ENCODE measurements at places on chromosomes 1 and 21.
A peak's percentile ranks its signal among the peaks of the same experiment; 100 is the strongest.

- DNase-seq: peak; percentile 77
Measured at GRCh38 chr1:9892563-9893528, 17.2 kb downstream of the CTNNBIP1 start.

DNA sequence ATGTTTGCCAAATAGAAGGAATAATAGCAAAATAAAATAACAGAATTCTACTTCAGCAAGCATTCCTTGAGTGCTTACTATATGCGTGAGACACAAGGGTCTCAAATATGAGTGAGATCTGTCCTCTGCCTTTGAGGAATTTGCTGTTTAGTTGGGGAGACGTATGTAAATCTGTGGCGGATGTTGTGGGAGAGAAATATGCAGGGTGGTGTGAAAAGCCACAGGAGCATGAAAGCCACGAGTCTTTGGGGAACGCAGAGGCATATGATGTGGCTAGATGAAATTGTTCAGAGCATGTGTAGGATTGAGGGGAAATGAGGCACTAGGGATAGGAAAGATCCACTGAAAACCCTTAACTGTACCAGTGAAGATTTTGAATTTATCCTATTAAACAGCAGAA is 244.4 kb downstream of the PBX1 start:
- DNase-seq: no peak

GRCh38 chr1:43653339-43653738 is 3.4 kb downstream of the KDM4A start:
- no peak for DNase-seq

DNA sequence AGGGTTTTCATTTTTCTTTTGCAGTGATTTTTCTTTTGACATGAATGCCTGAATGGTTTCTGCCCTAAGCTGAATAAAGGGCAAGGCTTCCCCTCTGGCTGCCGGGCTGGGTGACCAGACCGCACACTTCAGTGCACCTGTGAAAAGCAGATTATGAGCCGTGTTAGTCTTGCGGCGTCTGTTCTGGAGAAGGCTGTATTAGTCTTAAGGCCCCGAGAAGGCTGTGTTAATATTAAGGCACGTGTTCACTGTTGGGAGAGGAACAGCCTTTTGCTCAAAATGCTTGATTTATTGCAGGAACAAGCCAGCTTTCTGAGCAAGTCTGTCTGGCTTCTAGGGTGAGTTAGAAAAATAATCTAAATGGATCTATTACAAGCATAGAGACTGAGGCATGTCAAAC is 54.7 kb upstream of the DNAH14 start:
- no peak for DNase-seq

DNA sequence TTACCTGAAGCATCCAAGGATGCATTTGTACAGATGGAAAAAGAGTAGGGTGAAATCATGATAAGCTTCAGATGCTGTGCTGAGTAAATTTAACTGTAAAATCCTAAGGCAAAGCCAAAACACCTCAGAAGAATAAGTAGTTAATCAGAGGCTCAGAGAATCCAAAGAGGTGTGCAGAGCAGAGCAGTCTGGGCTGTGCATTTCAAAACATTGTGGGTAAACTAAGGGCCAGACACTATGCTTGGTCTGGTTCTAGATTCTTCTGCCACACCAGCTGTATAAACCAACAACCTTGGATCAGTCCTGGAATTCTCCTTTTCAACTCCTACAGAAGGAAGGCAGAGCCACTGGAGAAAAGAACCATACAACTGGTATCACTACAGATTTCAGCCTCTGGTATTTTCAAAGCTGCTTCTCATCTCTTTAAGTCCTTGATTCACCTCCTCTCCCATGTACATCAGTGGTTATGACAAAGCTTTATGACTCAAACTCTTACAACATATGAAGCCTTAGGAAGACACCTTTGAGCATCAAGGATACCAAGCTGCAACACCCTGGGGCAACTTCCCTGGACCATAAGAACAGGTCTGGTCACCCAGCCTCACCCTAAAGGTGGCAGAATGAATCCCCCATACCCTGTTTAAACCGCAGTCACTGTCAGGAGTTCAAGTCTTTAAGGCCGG is 11.6 kb upstream of the HIPK1 start:
- DNase-seq: peak; percentile 59

DNA sequence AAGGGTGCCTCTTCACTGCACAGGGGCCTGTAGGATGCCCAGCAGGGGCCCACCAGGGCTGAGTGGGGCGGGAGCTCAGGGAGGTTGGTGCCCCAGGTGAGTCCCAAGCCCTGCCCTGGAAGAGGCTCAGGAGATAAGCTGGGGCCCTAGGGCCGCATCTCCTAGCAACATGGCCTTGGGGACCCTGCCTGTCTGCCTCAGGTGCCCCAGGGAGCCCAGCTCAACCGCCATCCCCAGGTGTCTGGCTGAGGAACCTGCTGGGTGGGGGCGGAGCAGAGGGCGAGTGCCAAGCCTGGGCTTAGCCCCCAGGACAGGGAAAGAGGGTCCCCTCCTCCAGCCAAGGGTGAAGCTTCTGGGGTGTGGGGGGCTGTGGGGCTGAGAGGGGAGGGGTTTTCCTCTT is 54.8 kb downstream of the FOXO6 start:
- no peak for DNase-seq

DNA sequence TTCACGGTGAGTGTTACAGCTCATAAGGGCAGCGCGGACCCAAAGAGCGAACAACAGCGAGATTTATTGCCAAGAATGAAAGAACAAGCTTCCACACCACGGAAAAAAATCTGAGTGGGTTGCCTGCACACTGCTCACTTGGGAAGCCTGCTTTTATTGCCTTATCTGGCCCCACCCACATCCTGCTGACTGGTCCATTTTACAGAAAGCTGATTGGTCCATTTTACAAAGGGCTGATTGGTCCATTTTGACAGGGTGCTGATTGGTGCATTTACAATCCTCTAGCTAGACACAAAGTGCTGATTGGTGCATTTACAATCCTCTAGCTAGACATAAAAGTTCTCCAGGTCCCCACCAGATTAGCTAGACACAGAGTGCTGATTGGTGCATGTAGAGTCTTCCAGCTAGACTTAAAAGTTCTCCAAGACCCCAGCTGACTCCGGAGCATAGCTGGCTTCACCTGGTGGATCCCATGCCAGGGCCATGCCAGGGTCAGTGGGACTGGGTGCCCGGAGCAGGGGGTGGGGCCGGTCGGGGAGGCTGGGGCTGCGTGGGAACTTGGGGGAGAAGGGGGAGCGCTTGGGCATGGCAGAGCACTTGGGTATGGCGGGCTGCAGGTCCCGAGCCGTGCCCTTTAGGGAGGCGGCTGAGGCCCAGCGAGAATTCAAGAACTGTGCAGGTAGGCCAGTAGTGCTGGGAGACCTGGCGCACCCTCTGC is 75.4 kb upstream of the ATP1A1 start:
- no peak for DNase-seq

- DNase-seq: peak; percentile 70
Measured at GRCh38 chr1:89022167-89022959, at the start of gene GBP3. Gene GBP3 (minus strand): TSS chr1:89022866. CDS start chr1:89020721, 2,145 bp downstream.

- DNase-seq: no peak
Measured at GRCh38 chr21:45094412-45094811, 20.0 kb downstream of the ADARB1 start.

DNA sequence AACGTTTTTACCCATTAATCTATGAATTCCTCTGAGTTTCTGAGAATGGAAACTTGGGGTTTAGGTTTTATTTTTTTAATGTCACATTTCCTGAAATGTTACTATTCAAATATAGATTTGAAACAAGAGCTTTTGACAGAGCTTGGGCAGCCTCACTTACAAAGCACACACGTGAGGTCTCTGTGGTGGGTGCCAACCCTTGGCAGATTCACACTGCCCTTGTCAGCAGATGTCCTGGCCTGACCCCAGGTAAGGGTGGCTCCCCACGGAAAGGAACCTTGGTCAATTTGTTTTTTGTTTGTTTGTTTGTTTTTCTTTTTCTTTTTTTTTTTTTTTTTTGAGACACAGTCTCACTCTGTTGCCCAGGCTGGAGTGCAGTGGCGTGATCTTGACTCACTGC is 53.5 kb downstream of the FAAP20 start:
- no peak for DNase-seq

All from RWPE1 (cell line).